Amygdala (tissue), 56 donors: ENCODE measurements at places on chromosomes 5 and 9.

- DNase-seq, result no peak
These were observed 114.1 kb downstream of the SYK start for GRCh38 chr9:90915693-90916092.

DNA sequence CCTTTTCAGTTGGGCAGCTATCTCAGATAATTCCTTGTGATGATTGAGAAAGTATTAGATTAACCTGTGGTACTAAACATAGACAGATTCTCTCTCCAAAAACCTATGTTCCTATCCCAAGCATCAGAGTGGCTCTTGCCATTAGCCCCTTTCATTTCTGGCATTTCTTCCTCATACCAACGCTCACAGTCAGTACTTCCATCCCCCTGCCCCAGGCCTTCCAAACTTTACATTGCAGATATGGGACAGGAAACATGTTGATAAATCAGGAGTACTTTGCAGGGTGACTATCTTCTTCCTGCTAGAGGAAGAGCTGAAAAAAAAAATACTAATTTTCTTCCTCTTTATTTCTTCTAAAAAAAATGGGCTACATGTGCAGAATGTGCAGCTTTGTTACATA lies 442.6 kb upstream of the RGMB start:
- no peak for DNase-seq

DNA sequence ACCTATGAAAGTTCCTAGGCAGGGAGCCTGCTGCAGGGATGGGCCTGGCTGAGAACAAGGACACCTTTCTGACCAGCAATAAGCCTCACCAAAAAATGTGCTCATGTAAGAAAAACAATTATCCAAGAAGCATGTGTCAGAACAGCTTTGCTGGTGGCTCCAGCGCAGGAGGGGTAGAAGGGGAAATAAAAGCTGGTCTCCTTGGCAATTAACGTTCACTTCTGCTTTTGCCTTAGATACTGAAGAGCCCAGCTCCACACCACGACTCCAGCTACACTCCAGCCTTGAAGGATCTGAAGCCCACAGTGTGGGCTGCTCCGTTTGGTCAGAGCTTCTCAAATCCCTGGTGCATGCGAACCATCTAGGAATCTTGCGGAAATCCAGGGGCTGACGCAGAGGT lies 107.6 kb upstream of the PHYKPL start:
- DNase-seq, result no peak

DNA sequence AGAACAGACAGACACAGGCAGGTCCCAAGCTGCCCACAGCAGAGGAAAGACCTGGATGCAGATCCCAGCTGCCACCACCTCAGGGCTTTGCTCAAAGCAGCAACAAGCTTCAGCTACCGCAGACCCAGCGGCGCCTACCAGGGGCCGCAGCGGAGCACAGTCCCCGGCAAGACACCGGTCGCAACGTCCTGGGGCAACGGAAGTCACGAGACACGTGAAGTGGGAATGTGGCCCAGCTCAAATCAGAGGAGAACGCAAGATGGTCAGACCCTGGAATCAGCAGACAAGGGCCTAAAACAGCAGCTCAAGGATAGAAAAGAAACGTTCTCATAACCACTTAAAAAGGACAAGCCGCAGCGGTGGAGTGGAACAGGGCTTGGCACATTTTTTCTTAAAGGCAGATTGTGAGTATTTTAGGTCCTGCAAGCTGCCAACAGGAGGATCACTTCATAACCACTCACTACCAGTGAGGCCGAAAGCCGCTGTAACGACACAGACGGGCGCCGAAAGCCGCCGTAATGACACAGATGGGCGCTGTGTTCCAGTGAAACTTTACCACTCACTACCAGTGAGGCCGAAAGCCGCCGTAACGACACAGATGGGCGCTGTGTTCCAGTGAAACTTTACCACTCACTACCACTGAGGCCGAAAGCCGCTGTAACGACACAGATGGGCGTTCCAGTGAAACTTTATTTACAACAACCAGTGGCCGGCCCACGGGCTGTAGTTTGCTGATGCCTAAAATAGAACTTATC lies 21.7 kb downstream of the SLC9A3 start:
- no peak for DNase-seq

DNA sequence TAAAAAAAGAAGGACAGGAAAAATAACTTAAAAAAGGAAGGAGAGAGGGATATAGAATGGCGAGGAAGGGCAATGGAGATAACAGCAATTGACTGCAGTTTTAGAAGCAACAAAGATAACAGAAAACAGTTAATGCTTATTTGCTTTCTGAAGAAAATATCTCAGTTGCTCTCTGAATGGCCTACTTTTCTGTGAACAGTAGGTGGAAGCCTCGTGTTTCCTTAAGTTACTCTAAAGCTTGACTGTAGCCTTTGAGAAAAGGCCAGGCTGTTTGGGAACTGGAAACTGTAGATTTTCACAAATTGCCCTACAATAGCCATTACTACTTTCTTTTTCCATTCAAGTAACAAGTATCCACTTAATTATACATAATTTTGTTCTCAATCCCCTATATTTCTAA lies 404.5 kb downstream of the YTHDC2 start:
- no peak for DNase-seq

DNA sequence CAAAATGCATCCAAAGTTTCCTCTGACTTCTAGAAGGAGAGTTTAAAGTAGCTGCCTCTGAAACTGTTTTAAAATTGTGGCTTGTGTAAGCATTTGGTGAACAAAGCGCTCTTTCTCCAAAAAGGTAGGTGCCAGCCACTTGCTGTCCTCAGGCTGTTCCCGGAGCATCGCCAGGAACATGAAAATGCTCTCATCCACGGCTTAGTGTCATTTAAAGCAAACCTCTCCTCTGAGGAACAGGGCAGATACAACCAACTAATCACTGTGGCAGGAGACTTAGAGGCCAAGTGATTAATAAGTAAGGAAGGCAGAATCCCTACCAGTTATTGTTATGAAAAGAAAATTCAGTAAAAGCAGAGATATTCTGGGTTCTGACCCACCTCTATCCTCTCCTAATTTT lies 165.6 kb downstream of the DCP2 start:
- no peak for DNase-seq

GRCh38 chr9:112086627-112087026 lies 88.5 kb downstream of the SUSD1 start:
- no peak for DNase-seq

DNA sequence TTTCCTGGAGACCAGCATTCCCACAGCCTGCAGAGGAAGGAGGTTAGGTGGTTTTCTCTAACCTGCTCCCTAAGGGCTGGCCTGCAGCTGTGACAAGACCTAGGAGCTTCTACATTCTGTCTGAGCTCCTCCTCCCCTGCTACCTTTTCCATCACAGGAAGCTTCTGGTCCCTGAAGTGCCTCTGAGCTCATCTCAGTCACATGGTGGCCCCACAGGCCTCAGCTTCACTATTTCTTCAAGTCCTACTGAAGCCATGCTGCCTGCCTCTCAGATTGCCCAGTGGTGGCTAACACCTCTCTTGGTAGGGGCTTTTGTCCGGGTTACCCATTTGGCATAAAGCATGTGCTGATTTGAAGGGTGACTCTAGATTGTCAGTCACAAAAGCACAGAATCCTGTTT lies 259.4 kb downstream of the CRB2 start:
- DNase-seq, result no peak
